ENCODE measurements at places on chromosomes 11 and 22.
A peak's percentile ranks its signal among the peaks of the same experiment; 100 is the strongest.

DNA sequence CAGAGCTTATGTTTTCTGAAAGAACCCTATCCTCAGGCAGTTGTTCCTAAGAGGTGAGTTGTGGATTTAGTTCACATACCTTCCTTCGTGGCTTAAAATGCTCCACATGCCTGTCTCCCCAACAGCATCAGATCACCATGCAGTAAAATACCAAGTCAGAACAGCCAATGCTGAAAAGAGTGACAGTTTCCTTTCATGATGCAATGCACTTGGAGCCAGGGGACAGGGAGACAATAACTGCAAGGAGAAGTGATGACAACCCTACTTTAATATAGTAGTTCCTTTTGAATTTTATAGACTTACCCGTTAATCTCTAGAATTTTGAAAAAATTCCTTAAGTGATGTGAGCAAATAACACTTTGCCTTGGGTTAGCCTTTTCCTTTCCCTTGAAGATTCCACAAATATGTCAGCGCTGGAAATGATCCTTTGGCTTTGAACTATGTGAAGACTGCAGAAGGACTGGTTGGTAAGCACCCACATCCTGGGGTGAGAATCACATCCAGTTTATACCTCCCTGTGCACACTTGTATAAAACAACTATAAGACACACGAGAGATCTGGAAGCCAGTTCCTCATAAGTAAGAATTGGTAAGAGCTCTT is 71.2 kb downstream of the PIWIL4 start:
- no peak for DNase-seq

GRCh38 chr22:27215871-27216270 is 558.5 kb downstream of the MIAT start:
- no peak for DNase-seq

- DNase-seq, result no peak
These were observed 86.4 kb upstream of the THY1 start for GRCh38 chr11:119509282-119509841.

GRCh38 chr11:82791779-82792178 is 58.1 kb upstream of the FAM181B start:
- DNase-seq, result no peak

DNA sequence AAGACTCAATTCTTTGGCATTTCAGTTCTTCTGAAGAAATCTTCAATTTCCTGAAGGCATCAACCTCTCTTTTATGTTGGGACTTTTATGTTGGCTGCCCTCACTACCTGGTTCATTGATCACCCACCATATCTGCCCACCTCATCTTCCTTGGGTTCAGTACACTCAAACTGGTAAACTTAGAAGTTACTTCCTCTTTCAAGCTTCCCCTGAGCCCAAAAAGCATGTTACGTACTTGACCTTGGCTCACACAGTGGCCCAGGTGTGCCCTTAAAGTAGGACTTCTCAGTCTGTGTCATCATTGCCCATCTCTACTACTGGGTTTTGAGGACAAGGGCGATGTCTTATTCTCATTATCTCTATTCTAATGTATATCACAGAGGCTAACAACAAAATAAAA is 86.1 kb downstream of the GRIA4 start:
- no peak for DNase-seq

- no peak for DNase-seq
These were observed 92.2 kb downstream of the C11orf91 start for GRCh38 chr11:33608386-33608785.

DNA sequence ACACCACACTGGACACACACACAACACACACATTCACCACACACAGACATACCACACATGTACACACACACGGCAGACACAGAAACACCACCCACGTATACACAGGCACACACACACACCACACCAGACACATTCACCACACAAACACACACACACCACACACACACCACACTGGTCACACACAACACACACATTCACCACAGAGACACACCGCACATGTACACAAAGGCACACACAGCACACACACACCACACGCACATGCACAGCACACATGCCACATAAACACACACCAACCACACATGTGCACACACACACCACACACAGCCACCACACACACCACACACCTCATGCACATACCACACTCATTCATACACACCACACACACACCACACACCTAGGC is 84.2 kb upstream of the PRR5 start:
- no peak for DNase-seq

GRCh38 chr22:29722587-29722986 is 2.8 kb downstream of the CABP7 start:
- DNase-seq, result no peak

- no peak for DNase-seq
These were observed 4.2 kb downstream of the RAB1B start for GRCh38 chr11:66272596-66272995.

- peak; percentile 34 for DNase-seq
These were observed 220.4 kb upstream of the RAG2 start for GRCh38 chr11:36818410-36818809.
